ENCODE measurements at places on chromosomes 2 and 18. TPM values are rescaled to one million over a fixed set of nuclear protein-coding genes. Genes with fewer than 3 reads are reported as not detected.

KIDINS220 gene
- polyA plus RNA-seq: 17.2 TPM

ACVR1C gene
- polyA plus RNA-seq: 0.09 TPM

CCDC68 gene
- 0.09 TPM for polyA plus RNA-seq

DSG4 gene
- 0.15 TPM for polyA plus RNA-seq

TMEM131 gene
- polyA plus RNA-seq: 19.7 TPM

CPS1 gene
- 14.9 TPM for polyA plus RNA-seq

C2orf78 gene
- polyA plus RNA-seq: 0.02 TPM

Measured in mammary epithelial cell (primary cell).